ENCODE measurements at places on chromosomes 3 and 15. TPM values are rescaled to one million over a fixed set of nuclear protein-coding genes. Genes with fewer than 3 reads are reported as not detected.

GRCh38 chr15:25403771-25404170 lies 35.1 kb downstream of the UBE3A start:
- no peaks in the 10 kb centered on the region for H3K36me3 ChIP-seq
- no peaks in the 10 kb centered on the region for H3K27me3 ChIP-seq
- DNase-seq: no peak
- H3K4me1 ChIP-seq: peaks cover 9% of the 10 kb centered on the region
- H3K4me3 ChIP-seq: no peak overlapping the region
- no peak overlapping the region for H3K27ac ChIP-seq

GRCh38 chr3:42300778-42301177 lies 34.8 kb upstream of the CCK start:
- peaks cover 92% of the 10 kb centered on the region for H3K27me3 ChIP-seq
- no peaks in the 10 kb centered on the region for H3K4me1 ChIP-seq
- H3K4me3 ChIP-seq: no peak overlapping the region
- H3K36me3 ChIP-seq: no peaks in the 10 kb centered on the region
- DNase-seq: no peak
- H3K27ac ChIP-seq: no peak overlapping the region

DNA sequence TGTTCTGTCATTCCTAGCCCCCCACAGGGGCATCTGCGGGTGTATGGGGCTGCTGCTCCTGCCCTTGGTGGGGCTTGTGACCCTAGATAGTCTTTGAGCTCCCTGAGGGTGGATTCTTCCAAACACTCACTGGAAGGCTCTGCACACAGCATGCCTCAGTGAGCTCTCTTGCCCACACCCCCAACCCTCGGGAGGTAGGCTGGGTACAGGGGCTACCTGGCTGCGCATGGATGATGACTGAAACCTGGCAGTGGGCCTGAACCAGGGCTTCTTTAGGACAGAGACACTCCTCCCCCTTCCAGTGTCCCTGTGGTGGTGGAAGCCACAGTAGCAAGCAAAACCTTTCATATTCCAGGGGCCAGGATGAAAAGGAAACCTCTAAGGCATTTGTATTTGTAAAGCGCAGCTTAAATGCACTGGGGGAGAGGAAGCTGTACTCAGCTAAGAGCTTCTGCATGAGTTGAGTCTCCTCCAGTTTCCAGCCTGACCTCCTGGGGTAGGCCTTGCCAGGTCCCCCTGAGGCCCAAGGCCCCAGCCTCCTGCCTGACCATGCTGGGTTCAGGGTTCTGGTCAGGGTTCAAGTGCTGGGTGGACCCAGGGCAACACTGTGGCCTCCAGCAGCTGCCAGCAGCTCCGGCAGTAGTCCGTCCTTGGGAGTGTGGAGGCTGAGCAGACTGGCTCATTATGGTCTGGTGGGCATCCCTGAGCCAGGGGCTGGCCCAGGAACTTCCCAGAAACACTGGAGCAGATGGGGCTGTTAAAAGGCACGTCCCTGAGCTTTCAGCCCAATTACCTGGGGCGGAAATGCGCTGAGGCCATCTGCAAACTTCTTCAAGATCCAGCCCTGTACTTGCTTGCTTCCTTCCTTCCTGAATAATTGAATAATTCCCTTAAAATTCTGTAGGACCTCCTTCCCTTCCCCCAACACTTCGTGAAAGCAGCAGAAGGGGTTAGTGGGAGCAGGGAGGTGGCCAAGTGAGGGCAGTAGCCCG lies 89.7 kb downstream of the HMG20A start:
- peaks cover 37% of the 10 kb centered on the region for H3K4me1 ChIP-seq
- no peaks in the 10 kb centered on the region for H3K27me3 ChIP-seq
- no peak for DNase-seq
- H3K27ac ChIP-seq: peak overlapping the region; percentile 69
- H3K36me3 ChIP-seq: peaks cover 24% of the 10 kb centered on the region
- H3K4me3 ChIP-seq: no peak overlapping the region

GRCh38 chr3:18660059-18660458 lies 234.9 kb upstream of the SATB1 start:
- H3K27ac ChIP-seq: no peak overlapping the region
- no peaks in the 10 kb centered on the region for H3K27me3 ChIP-seq
- H3K36me3 ChIP-seq: no peaks in the 10 kb centered on the region

DNA sequence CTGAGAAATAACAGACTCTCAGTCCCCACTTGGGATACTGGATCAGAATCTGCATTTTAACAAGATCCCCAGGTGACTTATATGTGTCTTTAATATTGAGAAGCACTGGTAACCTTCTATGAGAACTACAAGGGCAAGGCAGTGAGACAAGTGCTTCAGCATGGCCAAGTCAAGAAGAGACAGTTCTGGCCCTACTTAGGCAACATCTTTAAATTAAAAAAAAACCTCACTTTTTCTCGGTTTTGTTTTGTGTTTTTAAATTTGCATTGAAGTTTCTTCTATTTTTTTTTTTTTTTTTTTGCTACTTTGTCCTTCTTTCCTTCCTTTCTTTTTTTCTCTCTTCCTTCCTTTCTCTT lies 42.5 kb upstream of the SPTSSB start:
- H3K4me3 ChIP-seq: no peak overlapping the region
- no peaks in the 10 kb centered on the region for H3K27me3 ChIP-seq
- H3K4me1 ChIP-seq: peaks cover 46% of the 10 kb centered on the region
- peaks cover 6% of the 10 kb centered on the region for H3K36me3 ChIP-seq
- DNase-seq: no peak

DNA sequence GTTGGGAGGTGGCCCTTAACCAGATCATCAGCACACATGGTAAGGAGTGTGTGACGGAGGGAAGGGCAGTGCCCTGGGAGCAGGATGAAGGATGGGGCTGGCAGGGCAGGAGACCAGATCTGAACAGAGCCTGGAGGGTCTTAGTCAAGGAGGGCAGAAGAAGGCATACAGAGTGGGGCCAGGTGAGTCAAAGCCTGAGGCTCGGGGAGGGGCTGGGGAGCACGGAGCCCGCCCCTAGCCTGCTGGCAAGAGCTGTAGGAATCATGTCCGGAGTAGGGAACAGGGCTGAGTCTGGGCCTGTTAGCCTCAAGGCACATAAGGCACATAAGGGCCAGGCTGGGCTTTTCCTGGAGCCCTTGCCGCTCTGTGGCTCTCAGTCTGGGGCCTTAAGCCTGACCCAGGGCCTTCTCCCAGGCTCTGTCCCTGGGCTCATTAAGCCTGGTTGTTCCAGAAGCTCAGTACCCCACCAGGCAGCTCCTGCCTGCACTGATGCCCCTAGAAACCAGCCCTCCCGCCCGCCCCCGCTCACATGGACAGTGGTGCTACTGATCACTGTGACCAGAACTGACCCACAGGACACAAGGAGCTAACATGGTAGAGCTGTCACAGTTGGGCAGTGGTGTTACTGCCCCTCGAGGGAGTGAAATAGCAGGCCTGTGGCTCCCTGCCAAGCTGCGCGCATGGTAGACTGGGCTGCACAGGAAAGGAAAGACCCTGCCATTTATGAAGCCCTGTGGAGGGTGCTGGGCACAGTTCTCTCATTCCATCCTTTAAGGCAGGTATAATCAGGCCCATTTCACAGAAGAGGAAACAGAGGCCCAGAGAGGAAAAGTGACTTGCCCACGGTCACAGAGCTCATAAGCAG lies 14.6 kb downstream of the ISG20 start:
- no peak overlapping the region for H3K27ac ChIP-seq
- DNase-seq: no peak
- peaks cover 26% of the 10 kb centered on the region for H3K4me1 ChIP-seq
- no peak overlapping the region for H3K4me3 ChIP-seq
- H3K27me3 ChIP-seq: no peaks in the 10 kb centered on the region
- H3K36me3 ChIP-seq: peaks cover 27% of the 10 kb centered on the region

DNA sequence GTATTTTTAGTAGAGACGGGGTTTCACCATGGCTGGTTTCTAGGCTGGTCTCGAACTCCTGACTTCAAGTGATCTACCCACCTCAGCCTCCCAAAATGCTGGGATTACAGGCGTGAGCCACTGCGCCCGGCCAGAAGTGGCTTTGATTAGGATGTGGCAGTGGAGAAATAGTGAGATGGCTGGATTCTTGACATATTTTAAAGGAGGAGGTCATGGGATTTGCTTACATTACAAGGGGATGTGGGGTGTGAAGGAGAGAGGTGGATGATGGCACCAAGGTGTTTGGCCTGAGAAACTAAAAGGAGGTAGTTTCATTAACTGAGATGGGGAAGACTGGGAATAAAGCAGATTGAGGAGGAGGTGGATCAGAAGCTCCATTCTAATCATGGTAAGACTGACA lies 15.0 kb upstream of the LTF start:
- H3K27ac ChIP-seq: no peak overlapping the region
- H3K4me3 ChIP-seq: no peak overlapping the region
- H3K4me1 ChIP-seq: no peaks in the 10 kb centered on the region
- DNase-seq: no peak

- H3K4me3 ChIP-seq: no peak overlapping the region
- peak; percentile 23 for DNase-seq
- peaks cover 15% of the 10 kb centered on the region for H3K36me3 ChIP-seq
- no peaks in the 10 kb centered on the region for H3K27me3 ChIP-seq
- no peak overlapping the region for H3K27ac ChIP-seq
Observed at GRCh38 chr3:45635475-45636256, 41.1 kb downstream of the LIMD1 start.

DNA sequence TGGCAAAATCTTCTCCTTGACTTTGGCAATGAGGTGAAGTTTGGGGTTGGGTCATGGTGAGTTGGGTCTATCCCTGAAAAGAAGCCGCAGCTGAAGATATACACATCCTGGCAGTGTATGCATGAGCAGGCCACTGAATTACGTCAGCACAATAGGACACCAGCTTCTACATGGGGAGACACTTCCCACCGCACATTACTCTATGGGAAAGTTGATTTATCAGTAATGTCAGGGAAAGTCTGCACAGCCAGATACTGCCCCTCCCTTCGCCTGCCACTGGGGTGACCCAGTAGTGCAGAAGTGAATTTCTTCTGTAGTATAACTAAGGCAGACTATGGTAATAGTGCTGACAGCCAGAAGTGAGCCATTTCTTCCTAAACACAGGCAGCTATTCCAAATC lies 245.0 kb downstream of the NTRK3 start:
- H3K27ac ChIP-seq: no peak overlapping the region
- no peak for DNase-seq
- H3K4me1 ChIP-seq: no peaks in the 10 kb centered on the region

GRCh38 chr3:43768381-43768973 lies 77.7 kb downstream of the ABHD5 start:
- DNase-seq: no peak
- peaks cover 48% of the 10 kb centered on the region for H3K4me1 ChIP-seq
- H3K27ac ChIP-seq: no peak overlapping the region
- H3K4me3 ChIP-seq: no peak overlapping the region
- peaks cover 11% of the 10 kb centered on the region for H3K36me3 ChIP-seq
- H3K27me3 ChIP-seq: no peaks in the 10 kb centered on the region

- no peaks in the 10 kb centered on the region for H3K4me1 ChIP-seq
- no peak overlapping the region for H3K4me3 ChIP-seq
- H3K27me3 ChIP-seq: peaks cover 69% of the 10 kb centered on the region
Observed at GRCh38 chr3:37566730-37567129, 294.9 kb upstream of the CTDSPL start.

- no peak overlapping the region for H3K27ac ChIP-seq
- no peak overlapping the region for H3K4me3 ChIP-seq
- H3K36me3 ChIP-seq: no peaks in the 10 kb centered on the region
- no peaks in the 10 kb centered on the region for H3K27me3 ChIP-seq
- H3K4me1 ChIP-seq: peaks cover 28% of the 10 kb centered on the region
Observed at GRCh38 chr3:193776626-193777358, 183.8 kb downstream of the OPA1 start.

- no peak overlapping the region for H3K27ac ChIP-seq
- DNase-seq: no peak
- H3K4me3 ChIP-seq: no peak overlapping the region
- no peaks in the 10 kb centered on the region for H3K27me3 ChIP-seq
Observed at GRCh38 chr15:96672629-96673028, 342.1 kb downstream of the NR2F2 start.

GRCh38 chr3:167450195-167450594 lies 23.6 kb downstream of the SERPINI2 start:
- H3K36me3 ChIP-seq: no peaks in the 10 kb centered on the region
- no peaks in the 10 kb centered on the region for H3K4me1 ChIP-seq
- H3K27me3 ChIP-seq: no peaks in the 10 kb centered on the region

GRCh38 chr3:122299872-122300460 lies 25.1 kb upstream of the CSTA start:
- H3K4me1 ChIP-seq: no peaks in the 10 kb centered on the region
- peak; percentile 38 for DNase-seq
- no peak overlapping the region for H3K27ac ChIP-seq
- no peaks in the 10 kb centered on the region for H3K36me3 ChIP-seq
- no peaks in the 10 kb centered on the region for H3K27me3 ChIP-seq

GRCh38 chr15:38667890-38668850 lies 103.6 kb upstream of the RASGRP1 start:
- H3K27ac ChIP-seq: no peak overlapping the region
- H3K4me3 ChIP-seq: no peak overlapping the region
- peaks cover 2% of the 10 kb centered on the region for H3K4me1 ChIP-seq

- no peak for DNase-seq
- no peaks in the 10 kb centered on the region for H3K27me3 ChIP-seq
- H3K4me1 ChIP-seq: no peaks in the 10 kb centered on the region
Observed at GRCh38 chr15:93985925-93986324, 245.4 kb upstream of the MCTP2 start.

Gene GPR87
- 1.2 TPM for total RNA-seq

Gene SPINT1
- 93.7 TPM for total RNA-seq

Gene GOLGA8H
- total RNA-seq: not detected

Gene SOX2
- 0.39 TPM for total RNA-seq

Gene LSAMP
- 0.90 TPM for total RNA-seq

Gene GOLGA8T
- total RNA-seq: not detected

Gene CFAP44
- 13.1 TPM for total RNA-seq

Gene ALPK3
- total RNA-seq: 4.6 TPM

Gene MAGEL2
- not detected for total RNA-seq

Gene CPLX3
- total RNA-seq: 0.29 TPM

Gene AGBL1
- total RNA-seq: not detected

All from Calu3 (cell line).